ENCODE measurements at places on chromosomes 7 and 10.

DNA sequence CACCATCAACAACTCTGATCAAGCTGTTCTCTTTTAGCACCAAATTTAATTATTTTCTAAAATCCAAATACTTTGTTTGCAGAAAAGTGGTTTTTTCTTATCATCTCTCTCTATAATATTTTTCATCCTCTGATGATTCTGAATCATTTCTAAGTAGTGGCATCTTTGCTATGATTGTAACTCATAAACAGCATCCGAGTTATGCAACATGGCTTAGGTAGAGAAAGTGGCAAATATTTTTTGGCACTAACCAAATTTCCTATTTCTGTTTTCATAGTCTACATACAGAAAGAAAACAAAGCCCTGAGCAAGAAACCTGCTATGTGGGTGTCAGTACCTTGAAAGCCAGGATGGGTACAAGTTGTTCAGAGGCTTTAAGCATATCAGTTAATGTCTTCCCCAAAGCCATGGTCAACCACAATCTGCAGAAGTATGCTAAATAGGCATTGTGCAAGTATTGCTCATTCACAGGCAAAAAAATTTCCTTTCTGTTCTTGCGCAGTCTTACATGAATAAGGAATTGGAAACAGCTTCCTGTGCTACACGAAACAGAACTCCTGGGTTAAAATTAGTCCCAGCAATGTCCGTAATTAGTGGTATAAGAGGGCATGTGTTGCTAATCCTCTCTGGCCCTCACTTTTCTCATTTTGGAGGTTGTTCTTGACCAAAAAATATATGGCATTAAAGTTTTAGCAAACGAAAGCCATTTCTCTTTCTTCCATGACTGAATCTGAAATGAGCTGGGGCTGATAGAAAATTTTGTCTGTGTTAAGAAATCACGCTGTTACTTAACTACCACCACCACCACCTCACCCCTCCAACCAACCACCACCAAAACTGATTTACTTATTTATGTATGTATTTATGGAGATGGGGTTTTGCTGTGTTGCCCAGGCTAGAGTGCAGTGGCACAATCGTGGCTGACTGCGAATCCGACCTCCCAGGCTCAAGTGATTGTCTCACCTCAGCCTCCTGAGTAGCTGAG is 325.6 kb upstream of the MAGI2 start:
- no peak for DNase-seq

- DNase-seq = no peak
These were observed 28.9 kb downstream of the BAG3 start for GRCh38 chr10:119680050-119680449.

- no peak for DNase-seq
These were observed 219.5 kb downstream of the KIAA1217 start for GRCh38 chr10:24428410-24428782.

GRCh38 chr10:119737823-119738222 is 12.0 kb downstream of the INPP5F start:
- no peak for DNase-seq

DNA sequence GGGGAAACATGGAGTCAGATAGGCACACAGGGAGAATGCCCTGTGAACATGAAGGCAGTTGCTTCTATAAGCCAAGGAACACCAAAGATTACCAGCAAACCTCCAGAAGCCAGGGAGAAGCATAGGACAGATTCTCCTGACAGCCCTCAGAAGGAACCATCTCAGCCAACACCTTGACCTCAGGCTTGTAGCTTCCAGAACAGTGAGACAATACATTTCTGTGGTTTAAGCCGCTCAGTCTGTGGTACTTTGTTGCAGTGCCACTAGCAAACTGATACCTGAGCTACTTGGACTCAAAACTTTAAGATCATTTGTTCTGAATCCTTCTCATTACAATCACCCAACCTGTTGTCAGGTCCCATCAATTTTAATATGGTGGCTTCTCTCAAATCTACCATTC is 31.2 kb downstream of the ABLIM1 start:
- DNase-seq = no peak

DNA sequence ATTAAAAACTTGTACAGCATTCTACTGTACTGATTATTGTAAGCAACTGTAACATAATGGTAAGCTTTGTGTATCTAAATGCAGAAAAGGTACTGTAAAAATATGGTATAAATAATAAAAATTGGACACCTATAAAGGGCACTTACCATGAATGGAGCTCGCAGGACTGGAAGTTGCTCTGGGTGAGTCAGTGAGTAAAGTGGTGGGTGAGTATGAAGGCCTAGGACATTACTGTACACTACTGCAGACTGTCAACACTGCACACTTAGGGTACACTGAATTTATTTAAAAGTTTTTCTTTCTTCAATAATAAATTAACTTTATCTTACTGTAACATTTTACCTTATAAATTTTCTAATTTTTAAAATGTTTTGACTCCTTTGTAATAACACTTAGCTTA is 118.6 kb upstream of the ASAH2 start:
- no peak for DNase-seq

DNA sequence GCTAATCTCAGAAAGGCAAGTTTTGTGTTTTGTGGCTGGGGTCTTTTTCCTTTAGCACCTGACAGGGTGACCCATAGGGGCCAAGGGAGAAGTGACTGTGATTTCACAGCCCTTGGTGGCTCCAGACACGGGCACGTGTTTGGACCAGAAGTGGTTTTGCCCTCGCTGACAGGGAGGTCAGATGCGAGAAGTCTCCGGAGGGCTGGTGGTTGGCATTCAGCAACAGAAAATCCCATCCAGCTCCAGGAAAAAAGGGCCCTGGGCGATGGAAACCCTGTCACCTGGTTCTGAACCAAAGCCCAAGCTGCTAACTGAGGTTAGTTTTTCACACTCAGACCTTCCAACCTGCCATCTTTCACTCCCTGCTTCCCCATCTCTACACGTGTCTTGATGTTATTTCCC is 272.9 kb downstream of the TRIL start:
- no peak for DNase-seq

GRCh38 chr7:155345490-155345889 is 47.8 kb downstream of the INSIG1 start:
- no peak for DNase-seq

DNA sequence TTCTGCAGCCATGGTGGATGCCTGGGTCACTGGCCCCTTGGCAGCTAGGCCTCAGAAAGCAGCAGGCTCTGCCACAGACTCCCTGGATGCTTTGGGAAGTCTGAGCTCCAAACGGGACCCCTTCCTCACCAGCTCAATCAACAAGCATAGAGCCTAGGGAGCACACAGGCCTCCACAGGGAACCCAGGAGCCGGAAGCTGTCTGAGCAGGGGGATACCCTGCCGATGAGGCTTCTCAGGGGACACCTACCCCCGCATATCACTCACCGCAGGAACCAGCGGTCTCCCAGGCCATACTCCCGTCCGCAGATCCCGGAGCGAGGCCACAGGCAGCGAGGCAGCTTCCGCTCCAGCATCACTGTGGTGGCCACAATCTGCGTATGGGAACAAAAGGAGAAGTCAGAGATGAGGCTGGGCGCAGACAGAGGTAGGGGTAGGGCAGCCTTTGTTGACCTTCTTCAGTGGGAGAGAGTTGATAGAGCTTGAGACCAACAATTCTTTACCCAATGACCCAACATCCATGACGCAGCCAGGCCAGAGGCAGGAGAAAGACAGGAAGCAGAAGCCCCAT is 13.4 kb downstream of the TRPV6 start:
- no peak for DNase-seq

DNA sequence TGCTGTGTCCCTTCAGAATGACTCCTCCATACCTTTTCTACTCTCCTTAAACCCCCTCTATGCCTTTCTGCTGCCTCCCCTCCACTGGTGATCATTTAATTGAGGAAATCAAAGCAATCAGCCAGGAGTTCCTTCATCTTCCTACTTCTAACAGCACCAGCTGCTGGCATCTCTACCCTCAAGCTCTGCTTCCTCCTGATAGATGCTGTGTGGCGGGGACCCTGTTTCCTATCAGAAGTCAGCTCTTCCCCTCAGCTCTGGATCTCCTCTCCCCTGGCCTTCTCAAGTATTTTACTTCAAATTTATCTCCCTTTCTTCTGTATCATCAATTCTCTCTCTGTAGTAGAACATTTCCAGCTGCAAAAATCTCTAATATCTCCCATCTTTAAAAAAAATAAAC is 183.7 kb downstream of the ELMO1 start:
- no peak for DNase-seq

GRCh38 chr10:90842725-90843124 is 15.1 kb downstream of the HTR7 start:
- no peak for DNase-seq

DNA sequence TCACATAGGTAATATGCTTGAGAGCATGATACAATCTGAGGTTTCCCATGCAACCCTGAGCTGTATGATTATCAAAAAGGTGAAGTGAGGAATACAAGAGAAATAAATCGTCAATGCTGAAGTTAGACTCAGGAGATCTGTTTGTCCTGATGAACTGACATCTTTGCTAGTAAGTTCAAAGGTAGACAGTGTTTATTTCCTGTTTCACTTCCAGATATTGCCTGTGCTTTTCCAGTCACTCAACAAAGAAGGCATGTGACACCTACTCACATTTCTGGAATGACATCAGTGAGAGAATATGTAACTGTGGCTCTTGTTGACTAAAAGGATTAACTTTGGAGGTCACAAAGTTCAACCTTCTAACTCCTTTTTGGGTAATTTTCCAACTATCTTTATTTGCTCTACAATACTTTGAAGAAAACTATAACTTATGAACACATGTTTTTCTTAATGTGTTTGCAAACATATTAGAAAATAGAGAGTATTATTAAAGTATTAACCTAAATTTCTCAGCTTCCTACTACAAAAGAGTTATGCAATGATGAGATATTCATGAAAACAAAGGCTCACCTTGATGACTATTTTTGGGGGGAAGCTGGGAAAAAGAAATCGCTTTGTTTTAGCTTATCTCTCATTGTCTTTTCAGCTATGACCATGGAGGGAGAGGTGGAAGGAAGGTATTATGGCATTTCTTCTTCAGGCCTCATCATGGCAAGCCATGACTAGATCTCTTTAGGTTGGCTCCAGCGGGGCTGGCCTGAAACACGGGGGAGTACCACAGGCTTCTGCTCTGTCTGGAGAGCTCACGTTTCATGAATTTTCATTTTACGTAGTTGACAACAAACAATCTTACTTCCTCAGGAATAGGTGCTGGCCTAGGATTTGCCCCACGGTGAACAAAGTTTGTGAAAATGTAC is 214.7 kb upstream of the SLC26A5 start:
- DNase-seq = no peak

- DNase-seq = no peak
These were observed 509.5 kb downstream of the PLXNA4 start for GRCh38 chr7:132066761-132067171.

GRCh38 chr7:85866540-85866939 is 679.7 kb upstream of the SEMA3D start:
- no peak for DNase-seq

DNA sequence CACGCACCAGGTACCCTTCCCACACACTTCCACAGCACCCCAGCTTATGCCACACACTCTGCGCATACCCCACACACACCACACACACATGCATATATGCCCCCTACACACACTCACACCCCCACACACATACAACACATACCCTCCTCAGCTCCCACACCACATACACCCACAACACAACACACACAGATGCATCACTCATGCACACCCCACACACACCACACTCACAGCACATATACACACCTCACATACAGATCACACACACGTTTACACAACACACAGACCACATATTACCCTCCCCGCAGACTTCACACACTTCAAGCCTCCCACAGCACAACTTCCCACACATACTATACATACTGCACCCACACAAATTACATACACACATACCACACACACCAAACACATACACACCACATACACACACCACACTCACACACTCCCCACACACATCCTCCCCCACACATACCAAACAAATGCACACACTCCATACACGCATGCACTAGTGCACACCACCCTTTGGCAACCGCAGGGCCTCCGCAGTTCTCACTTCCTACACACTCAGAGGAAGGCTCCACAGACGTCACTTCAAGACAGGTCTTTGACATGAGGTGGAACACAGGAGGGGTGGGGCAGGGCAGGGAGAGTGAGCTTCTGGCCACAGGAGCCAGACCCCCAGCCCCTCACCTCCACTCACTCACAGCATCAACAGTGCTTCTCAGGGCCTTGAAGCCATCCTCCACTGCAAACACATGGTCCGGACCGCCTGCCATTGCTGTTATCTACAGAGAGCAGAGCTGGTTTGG is 18.5 kb upstream of the ANTXRL start:
- no peak for DNase-seq

GRCh38 chr10:43238462-43238861 is 28.4 kb downstream of the RASGEF1A start:
- no peak for DNase-seq

DNA sequence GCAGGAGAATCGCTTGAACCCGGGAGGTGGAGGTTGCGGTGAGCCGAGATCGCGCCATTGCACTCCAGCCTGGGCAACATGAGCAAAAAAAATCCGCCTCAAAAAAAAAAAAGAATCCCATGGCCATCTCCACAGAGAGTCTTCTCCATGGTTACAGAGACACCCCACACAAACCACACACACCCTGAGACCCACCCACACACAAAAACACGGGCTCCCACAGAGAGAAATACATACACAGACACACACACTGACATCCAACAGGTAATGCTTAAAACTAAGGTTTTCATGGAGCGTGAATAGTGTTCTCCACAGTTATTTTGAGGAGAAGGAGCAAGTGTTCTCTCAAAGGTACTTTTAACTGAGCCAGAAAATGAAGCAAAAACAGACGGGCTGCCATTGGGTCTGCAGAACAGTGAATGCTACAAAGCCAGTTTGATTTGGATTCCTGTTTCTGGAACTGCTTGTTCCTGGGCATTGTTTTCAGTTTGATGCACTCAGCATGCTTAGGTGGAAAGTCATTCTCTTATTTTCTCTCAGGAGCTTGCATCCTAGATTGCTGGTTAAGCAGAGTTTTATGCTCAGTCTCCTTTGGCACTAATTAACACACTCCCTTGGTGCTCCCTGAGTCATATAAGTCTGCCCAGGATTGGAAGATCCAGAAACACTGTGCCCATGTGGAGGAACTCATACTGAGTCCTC is 15.4 kb downstream of the AHCYL2 start:
- no peak for DNase-seq

- DNase-seq = no peak
These were observed 530.6 kb downstream of the ANKRD7 start for GRCh38 chr7:118755067-118755625.

Measured in stimulated activated CD8-positive, alpha-beta memory T cell treated with anti-CD3 and anti-CD28 coated beads, Interleukin-4, amount 100 ng/mL, for 1 hour (primary cell).